ENCODE measurements at places on chromosomes 6 and 20.
A peak's percentile ranks its signal among the peaks of the same experiment; 100 is the strongest.

DNA sequence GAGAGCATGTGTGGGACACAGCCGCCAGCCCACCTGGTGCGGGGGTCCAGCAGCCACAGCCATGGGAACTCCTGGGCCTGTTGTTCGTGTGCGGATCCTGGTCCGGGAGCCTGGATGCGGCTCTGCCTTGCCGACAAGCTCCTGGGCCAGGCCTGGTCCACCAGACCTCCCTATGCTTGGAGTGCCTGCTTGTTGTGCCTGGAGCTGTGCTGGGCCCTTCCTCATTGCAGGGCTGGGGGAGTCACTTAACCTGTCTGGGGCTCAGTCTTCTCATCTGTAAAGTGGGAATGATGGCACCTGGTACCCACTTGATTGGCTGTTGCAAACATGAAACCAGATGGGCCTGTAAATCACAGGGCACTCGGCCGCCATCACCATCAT lies 2.6 kb upstream of the OSBPL2 start:
- no peak for DNase-seq

GRCh38 chr6:87825821-87826221 lies 123.8 kb upstream of the AKIRIN2 start:
- no peak for DNase-seq

- DNase-seq = no peak
These were observed 28.3 kb downstream of the KCNQ5 start for GRCh38 chr6:72650081-72650745.

GRCh38 chr20:50594591-50595432 lies 84.6 kb downstream of the PTPN1 start:
- DNase-seq = no peak

GRCh38 chr6:134299236-134299635 lies 18.7 kb downstream of the SGK1 start:
- DNase-seq = no peak

GRCh38 chr20:3431109-3431508 lies 23.6 kb upstream of the DNAAF9 start:
- no peak for DNase-seq

GRCh38 chr6:166443166-166443565 lies 60.4 kb upstream of the MPC1 start:
- no peak for DNase-seq

DNA sequence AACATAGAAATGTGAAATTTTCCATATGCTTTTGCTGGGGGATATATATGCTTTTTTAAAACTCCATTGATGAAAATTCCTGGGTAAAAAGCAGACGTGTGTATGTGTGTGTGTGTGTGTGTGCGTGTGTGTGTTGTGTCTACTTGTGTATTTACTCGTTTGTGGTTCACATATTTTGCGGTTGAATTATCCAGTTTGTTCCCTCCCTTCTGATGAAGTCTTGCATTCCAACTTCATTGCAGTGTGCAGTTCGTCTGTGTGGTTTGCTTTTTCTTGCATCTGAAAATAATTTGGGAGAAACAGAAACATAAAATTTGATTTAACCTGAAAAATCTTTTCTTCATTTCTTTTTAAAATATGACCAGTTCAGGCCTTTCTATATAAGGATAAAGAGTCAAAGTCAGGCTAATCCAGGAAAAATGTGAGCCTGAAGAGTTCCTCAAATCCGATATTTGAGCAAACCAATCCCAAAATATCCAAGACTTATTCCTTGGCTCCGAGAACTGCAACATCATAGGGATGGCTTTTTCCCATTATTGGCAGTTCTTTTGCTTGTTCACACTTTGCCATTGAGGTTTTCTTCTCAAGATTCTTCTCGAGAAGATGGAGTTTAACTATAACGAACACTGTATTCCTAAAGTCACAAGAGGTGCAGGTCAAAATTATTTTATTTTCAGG lies 202.2 kb upstream of the CCN2 start:
- DNase-seq = no peak

- DNase-seq = no peak
These were observed 238.5 kb downstream of the GMPR start for GRCh38 chr6:16476861-16477260.

DNA sequence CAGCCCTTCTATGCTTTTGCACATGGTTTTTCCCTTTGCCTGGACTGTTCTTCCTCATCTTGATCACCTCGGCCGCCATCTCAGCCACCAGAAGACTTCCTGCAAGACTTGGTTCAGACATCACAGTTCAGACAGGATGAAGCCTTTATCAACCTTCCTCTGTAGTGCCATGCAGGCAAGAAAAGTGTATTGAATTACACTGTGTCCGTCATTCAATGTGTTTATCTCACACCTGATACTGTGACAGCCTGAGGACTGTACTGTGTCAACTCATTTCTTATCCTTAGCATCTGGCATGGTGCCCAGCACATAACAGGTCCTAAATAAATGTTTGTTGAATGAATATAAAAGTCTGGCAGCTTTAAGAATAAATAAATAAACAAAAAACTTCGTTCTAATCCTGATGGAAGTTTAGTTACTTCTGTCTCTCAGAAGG lies 133.3 kb upstream of the MAN1A1 start:
- no peak for DNase-seq

GRCh38 chr6:26431258-26432172 lies 8.8 kb upstream of the BTN3A3 start:
- DNase-seq = peak; percentile 35

DNA sequence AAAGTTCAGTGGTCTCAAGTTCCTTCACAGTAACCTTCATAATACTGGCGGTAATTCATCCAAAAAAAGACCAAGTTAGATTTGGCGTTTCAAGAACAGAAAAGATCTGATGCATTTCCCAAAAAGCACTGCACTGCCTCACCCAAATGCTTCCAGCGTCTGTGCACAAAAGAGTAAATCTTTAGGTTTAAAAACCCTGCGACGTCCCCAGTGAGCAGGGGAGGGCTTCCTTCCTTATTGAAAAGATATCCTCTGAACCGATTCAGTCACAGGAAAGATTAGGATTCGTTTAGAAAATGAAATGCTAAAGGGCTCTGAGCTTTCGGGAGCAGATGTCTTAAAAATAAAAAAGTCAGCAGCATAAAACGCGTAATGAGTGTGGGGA lies 654 bp downstream of the TBC1D7 start:
- DNase-seq = no peak

DNA sequence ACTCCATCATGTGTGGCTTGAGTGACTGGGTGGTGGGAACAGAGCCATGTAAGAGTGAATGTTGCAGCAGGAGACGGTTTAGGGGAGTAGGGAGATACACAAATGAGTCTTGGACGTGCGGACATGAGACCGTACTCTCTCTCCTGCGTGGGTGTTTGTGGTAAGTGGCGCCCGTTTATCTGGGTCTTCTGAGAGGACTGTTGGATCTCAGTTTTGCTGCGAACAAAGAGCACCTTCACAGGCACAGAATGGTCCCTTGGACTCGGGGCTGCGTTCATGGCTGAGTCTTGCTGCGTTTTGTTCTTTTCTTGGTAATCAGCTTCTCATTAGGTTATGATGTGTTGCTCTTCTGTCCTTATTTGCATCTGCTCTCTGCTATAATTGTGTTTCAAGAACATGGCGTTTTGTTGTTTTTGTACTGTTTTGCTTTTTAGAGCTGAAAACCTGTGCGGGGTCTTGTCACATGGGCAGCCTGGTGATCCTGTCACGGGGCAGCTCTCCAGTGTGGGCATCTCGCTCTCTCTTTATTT lies 28.5 kb downstream of the STK35 start:
- DNase-seq = no peak

DNA sequence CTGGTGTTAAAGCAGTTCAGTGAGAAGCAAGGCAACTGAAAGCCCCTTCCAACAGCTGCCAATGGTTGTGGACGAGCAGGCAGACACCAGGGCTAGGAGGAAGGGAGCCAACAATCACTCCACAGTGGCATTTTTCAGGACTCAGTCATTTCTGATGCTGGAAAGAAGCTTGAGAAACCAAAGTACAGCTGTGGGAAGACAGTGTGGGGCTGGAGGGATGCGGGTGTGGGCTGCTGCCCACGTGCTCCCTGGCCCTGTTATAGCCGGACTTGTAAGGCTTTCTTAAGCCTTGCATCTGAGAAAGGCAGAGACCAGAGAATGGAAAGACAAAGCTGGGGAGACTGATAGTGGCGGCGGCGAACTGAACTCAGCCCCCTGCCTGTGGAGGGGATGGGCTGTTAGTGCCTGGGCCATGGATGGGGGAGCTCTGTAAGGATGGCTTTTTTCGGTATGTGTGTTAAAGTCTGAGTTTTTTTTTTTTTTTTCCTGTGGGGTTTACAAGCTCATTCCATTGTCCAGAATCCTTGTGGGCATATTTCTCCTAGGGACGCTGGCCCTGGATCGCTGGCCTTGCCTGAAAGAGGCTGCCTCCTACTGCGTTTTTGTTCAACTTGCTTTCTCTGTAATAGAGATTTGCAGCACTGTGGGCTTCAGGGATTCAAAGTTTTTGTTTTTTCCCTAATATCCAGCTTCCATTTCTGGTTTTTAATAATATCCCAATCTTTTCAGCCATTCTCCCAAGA lies 91.7 kb downstream of the GJA10 start:
- DNase-seq = peak; percentile 35

GRCh38 chr6:41037107-41037900 lies 1.7 kb downstream of the UNC5CL start:
- no peak for DNase-seq

GRCh38 chr20:19809505-19809904 lies 51.4 kb downstream of the RIN2 start:
- DNase-seq = no peak

DNA sequence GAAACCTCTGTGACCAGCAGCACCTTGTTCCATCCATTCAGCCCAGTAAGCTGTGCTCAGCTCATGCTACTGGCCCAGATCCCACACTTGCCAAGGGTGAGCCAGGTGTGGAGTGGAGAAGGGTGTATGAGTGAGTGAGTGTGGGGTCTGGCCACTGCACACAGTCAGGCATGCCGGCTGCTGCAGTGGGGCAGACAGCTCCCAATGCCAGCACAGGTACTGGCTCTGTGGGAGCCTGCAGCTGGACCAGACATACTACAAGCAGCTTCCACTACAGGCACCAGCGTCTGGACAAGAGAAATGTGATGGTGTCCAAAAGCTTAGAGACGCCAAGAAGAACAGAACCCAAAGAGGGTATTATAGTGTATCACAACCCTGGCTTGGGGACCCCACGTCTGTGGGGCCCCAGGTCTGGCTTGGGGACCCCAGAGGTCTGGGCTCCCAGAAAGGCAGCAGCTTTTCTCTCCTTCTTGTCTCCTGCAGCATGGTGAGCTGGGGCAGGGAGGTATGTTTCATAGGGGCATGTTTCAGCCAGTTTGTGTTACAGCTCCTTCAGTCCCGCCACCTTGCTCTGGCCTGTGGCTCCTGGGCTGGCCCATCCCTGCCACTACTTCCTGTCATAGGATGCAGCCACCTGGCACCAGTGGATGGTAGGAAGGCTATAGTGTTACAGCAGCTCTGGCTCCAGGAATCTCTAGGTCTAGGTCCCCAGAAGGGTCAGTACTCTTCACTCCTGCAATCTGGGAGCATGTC lies 152.4 kb upstream of the HSF2 start:
- DNase-seq = no peak

- no peak for DNase-seq
These were observed 73.1 kb downstream of the NDUFAF5 start for GRCh38 chr20:13857961-13858360.

GRCh38 chr6:110307368-110307767 lies 50.8 kb downstream of the METTL24 start:
- no peak for DNase-seq

DNA sequence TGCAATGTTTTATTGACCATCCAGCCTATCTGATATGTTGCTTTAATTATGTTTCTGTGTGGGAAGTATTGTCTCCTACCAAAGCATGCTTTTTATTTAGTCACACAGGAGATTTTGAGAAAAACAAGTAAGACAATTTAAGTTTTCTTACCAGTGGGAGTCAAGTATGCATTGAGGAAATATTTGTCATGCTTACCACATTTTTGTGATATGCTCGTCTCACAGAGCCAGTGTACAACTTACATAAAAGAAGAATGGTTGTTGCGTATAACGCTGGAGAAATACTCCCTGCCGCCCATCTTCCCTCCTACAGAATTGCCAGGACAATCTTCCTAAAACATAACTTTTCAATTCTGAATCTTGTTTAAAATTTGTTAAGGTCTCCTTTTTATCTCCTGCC lies 37.1 kb upstream of the FILIP1 start:
- DNase-seq = no peak

DNA sequence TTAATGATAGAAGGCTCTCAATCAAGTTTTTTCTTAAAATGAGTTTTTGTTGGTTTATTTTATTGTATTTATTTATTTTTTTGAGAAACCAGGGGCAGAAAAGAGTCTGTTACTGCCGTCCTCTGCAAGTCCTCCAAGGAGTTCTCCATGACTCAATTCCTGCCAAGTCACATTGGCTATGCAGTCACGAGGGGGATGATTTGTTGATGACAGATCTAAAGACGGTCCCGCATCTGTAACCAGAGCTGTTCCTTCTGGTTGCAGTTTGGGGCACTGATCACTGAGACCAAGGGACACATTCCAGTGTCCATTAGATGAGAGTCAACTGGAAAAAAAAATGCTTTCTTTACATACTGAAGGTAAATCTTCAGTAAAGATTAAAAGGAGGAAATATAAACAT lies 13.9 kb upstream of the TSHZ2 start:
- DNase-seq = no peak

- no peak for DNase-seq
These were observed 20.0 kb downstream of the MOCS1 start for GRCh38 chr6:39914239-39914638.

DNA sequence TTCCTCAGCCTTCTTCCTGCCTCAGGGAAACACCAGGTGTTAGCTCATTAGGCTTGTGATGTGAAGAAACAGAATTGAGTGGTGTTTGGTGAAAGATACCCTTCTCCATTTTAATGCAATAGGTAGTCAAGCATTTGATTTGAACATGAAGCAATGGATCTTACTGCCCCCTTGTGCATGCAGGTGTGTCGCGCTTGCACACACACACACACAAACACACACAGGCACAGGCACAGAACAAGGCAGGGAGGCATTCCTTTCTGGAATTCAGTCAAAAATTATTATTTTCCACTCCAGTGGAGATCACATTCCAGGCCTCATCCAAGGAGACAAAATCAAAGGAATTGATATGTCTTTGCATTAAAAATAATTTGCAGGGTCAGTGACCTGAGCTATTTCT lies 667.0 kb upstream of the MARCKS start:
- no peak for DNase-seq

DNA sequence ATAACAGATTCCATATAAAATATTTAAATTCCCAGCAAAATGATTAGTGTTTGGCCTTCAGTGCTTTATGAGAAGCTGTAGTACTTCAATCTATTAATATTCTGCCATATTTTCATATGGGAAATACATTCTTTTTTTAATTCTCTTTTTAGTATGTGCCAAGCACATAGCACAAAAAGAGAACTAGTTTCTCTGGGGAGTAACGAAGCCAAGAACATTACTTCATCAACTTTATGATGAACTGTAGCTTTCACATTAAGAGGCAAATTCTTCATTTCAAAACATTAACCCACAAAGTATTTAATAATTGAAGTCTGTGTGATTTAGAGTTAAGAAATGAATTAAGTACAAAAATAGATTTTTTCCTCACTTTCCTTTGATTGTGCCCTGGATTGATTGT lies 281.0 kb upstream of the EYS start:
- no peak for DNase-seq

- no peak for DNase-seq
These were observed 60.0 kb downstream of the PRL start for GRCh38 chr6:22236626-22237414.

GRCh38 chr6:52186480-52186879 lies 305 bp downstream of the IL17A start:
- no peak for DNase-seq
